ENCODE measurements at places on chromosomes 7 and 10.

GRCh38 chr10:88879534-88880281 lies at the start of gene STAMBPL1:
Gene STAMBPL1 (plus strand): TSS chr10:88880245. CDS start chr10:88901709, 21,464 bp downstream.
- peak; percentile 70 for DNase-seq

DNA sequence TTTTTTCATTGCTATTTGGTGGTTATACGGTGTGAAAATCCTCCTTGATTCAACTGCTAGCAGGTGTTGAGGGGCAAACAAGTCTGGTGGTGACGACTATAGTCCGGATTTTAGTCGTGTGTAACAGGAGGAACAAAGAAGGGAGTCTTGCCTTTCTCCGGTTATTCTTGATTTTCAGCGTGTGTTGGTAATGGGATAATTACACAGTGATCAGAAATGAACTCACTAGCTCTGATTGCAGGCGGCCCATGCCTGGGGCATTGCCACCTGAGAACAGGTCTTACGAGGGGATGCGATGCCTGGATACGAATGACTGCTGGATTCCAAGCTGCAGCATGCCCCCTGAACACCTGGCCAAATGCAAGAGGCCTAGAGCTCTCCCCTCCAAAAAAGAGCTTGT lies 72.8 kb downstream of the CAMK1D start:
- no peak for DNase-seq

GRCh38 chr7:4951903-4952636 lies 6.9 kb downstream of the MMD2 start:
- no peak for DNase-seq

DNA sequence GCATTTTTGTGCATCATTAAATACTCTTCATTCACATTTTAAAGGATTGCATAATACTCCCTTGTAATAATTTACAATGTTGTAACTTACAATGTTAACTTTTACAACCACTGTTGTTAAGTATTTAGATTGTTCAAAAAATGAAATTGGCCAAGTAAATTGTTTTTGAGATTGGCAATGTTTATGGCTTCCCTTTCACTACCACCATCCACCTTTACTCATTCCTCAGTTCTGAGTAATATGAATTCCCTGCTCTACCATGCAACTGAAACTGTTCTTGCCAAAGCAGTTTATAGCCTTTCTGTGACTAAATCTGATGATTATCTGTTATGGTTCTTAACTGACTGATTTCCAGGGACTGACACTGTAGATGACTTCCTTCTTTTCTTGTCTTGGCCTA lies 80.5 kb upstream of the TMEM106B start:
- DNase-seq, result no peak

DNA sequence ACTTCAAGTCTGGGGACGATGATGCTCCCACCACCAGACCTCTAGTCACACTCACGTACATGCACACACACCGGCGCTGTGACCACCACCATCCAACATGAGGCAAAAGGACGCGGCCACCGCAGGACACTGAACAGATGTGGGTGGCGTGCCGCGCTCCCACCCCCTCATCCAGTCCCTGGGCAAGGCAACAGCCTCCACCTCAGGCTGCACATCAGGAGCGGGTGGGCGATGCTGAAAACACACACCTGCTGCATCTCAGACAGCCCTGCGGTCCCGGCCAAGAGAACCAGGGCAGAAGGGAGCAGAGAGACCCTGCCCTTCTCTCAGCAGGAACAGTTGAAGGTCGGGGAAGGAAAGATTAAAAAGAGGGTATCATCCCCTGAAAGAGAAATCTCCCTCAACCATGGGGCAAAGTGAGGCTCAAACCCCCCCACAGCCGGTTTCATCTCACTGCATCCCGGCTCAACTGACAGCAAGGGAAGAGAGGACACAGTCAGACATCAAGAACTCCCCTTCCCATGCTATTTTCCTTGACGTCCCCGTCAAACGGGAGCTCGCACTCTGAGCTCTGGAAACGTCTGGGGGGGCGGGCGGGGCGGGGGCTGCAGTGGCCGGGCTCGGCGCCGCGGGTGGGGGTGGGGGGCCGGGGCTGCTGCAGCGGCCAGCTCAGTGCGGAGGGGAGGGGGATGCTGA lies 1.1 kb downstream of the CAMK2G start:
- DNase-seq, result no peak

DNA sequence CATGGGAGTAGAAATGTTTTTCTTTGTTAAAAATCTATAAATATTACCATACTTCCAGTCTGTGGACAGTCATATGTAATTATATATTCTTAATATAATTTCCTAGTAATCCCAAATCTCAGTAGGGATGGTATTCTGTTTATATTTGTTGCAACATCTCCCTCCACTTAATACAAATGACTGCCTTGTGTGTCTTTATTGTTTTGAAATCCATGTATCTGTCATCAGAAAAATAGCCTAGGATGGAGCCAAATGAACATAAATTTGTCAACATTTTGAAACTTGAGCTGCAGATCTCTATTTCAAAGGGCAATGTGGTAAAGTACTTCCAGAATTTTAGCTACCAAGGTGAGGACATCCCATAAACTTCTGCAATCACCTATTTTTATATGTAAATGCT lies 290.7 kb downstream of the TSPAN12 start:
- no peak for DNase-seq

GRCh38 chr7:51126324-51126723 lies 190.3 kb downstream of the COBL start:
- DNase-seq, result no peak

- no peak for DNase-seq
Measured at GRCh38 chr10:1198453-1199344, 142.5 kb downstream of the WDR37 start.

- no peak for DNase-seq
Measured at GRCh38 chr10:68223535-68224165, 8.3 kb downstream of the ATOH7 start.

GRCh38 chr7:91424371-91424770 lies 160.1 kb downstream of the FZD1 start:
- no peak for DNase-seq

DNA sequence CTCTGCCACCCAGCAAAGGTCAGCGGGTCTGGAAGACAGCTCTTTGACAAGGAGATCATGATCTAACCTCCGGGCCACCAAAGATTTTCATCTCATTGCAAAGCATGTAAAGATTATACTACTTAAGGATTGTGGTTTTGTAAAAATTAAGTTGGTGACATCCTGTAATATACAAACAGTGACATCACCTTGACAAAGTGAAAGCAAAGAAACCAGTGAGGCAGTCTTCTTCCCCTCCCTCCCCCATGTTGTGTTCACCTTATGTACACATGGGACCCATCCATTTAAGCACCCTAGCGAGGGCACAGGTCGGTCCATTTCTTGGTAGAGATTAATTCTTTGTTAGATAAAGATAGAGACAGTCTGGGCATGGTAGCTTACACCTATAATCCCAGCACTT lies 3.9 kb downstream of the MDH2 start:
- no peak for DNase-seq

DNA sequence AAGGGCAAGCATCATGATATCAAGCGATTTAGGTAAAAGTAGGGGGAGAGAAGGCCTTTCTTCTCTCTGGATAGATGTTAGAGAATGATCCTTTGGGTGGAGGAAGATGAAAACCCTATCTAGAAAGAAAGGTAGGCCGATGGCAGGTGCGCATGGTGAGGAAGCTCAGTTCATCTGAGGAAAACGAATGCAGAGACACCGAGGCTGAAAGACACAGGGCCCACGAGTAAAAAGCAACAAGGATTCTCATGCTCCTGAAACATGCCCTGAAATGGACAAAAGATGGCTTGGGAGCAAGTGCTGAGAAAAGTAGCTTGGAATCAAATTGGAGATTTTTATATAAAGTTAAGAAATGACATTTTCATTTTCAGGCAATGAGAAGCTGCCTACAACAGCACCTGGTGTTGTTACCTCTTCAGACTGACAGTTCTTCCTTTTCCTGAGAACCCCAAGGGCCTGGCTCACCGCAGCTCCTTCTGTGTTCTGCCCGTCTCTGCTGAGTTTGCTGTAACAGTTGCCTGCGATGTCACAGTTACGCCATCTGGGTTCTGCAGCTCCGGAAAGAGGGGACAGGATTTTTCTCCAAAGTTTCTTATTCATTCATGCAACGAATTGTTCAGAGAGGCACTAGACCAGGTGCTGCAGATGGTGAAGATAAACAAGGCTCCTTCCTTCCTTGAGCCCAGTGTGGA lies 402.0 kb upstream of the KLF6 start:
- DNase-seq, result no peak

- DNase-seq, result no peak
Measured at GRCh38 chr7:115689941-115690340, 340.6 kb downstream of the TFEC start.

DNA sequence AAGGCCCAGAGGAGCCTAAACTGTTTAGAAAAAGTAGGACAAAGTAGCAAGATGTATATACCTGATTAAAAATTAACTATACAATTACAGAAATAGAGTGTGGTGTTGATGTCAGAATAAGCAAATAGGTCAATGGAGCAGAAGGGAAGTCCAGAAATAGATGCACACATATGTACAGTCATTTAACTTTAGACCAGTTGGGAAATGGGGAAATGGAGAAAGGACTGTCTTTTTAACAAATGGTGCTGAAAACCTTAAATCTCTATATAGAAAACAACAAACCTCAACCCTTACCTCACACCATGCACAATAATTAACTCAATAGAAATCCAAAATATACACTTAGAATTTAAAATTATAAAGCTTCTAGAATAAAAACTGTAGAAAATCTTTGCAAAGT lies 72.2 kb downstream of the CH25H start:
- no peak for DNase-seq

GRCh38 chr10:36597756-36598320 lies 527.6 kb upstream of the ANKRD30A start:
- no peak for DNase-seq

DNA sequence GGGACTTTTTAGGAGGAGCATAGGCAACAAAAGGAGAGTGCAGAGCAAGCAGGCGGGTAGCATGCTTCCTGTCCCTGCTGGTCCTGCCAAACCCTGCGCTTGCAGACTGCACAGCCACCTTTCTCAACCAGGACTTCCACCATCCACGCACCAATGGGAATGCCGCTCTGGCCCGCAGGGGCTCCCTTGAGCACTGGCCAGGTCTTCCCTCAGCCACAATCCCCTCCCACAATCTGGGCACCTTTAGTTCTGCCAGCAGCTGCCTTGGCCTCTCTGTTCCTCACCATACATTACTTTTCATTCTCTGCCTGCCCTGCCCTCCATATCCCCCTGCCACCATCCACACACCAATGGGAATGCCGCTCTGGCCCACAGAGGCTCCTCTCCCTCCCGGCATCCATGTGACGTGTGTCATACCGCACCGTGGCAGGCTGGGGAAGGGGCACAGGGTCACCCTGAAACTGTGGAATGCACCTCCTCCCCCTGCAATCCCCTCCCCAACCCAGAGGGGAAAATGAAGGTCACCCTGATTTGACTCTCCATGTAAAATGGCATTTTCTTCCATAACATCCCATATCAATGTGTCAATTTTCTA lies 97.3 kb upstream of the MACROH2A2 start:
- DNase-seq, result no peak

DNA sequence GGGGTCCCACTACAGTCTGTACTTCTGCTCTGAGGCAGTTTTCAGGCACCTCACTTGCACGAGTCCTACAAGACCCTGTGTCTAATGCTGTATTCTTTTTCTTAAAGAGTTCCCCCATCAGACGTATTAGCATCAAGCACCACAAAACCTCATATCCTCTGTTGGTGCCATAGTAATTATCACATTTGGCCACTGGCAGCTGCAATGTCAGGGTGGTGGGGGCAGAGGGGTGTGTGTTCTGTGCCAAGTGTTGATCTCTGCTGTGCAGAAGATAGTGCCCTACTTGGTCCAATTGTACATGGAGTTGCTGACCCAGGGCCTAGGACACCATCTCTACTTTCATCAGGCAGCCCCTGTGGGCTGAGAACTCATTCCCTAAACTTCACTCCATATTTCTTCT lies 20.0 kb upstream of the JAZF1 start:
- no peak for DNase-seq

- no peak for DNase-seq
Measured at GRCh38 chr7:17991866-17992648, 35.6 kb downstream of the PRPS1L1 start.

- no peak for DNase-seq
Measured at GRCh38 chr7:3404501-3404900, 103.4 kb downstream of the SDK1 start.

DNA sequence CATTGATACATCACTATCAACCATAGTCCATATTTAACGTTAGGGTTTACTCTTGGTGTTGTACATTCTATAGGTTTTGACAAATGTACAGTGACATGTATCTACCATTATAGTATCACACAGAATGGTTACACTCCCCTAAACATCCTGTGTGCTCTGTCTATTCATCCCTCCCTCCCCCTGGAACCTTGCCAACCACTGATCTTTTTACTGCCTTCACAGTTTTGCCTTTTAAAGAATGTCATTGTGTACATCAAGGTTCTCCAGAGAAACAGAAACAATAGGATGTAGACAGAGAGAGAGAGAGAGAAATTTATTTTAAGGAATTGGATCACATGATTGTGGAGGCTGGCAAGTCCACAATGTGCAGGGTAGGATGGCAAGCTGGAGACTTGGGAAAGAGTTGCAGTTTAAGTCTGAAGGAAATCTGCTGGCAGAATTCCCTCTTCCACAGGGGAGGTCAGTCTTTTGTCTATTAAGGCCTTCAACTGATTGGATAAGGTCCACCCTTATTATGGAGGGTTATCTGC lies 45.1 kb upstream of the CCNJ start:
- DNase-seq, result no peak

- no peak for DNase-seq
Measured at GRCh38 chr10:61140765-61141392, 196.9 kb upstream of the RHOBTB1 start.

GRCh38 chr7:111168182-111168581 lies 77.3 kb downstream of the LRRN3 start:
- no peak for DNase-seq

- DNase-seq, result no peak
Measured at GRCh38 chr7:22561321-22561811, 61.4 kb upstream of the STEAP1B start.

- no peak for DNase-seq
Measured at GRCh38 chr10:121708728-121709674, 110.8 kb upstream of the FGFR2 start.

- DNase-seq, result no peak
Measured at GRCh38 chr10:133163889-133164815, 4.1 kb downstream of the KNDC1 start.

DNA sequence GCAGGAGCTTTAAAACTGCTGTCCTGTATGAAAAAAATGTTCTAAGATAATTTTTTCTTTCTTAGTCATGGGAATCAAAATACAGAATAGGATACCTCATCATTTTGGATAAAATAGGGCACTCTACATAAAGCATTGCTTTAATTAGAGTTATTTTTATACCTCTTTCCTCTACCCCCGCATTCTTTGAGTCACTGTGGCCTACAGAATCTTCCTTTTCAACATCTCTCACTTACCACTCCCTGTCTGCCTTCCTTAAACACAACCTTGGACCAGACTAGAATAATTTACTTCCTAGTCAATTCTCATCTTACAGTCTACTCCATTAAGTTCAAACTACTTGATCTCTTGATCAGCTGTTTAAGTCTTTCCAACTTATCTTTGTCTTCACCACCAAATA lies 462.3 kb downstream of the PHTF2 start:
- no peak for DNase-seq

GRCh38 chr10:7185367-7185690 lies 225.5 kb downstream of the SFMBT2 start:
- no peak for DNase-seq
